Stimulated activated CD4-positive, alpha-beta T cell treated with anti-CD3 and anti-CD28 coated beads, Interleukin-15, amount 100 ng/mL, for 48 hours (primary cell): ENCODE measurements at places on chromosomes 16 and 17.
A peak's percentile ranks its signal among the peaks of the same experiment; 100 is the strongest.

DNA sequence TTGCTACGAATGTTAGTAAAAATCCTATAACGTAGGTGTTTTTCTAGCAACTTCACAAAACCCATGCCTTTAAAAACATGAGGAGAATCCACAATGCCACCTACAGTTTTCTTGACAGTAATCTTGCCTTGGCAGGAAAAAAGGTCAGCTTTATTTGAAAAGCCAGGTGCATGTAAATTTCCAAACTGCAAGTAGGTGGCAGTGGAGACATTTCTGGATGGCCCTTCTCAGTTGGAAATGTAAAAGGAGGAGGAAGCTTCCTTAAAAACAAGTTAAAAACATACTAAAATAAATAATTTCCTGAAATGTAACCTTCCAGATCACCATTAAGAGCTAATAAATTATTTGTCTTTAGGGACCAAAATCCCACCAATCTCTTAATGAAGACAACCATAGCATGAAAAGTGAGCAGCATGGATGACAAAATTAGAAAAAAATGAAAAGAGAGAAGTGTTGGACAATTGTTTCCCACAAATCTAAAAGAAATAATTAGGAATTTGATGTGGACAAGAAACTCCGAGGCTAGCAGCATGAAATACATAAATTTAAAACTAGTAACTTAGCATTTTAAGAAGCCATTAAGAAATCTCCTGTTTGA is 152.2 kb downstream of the SNX11 start:
- no peak for DNase-seq

- no peak for DNase-seq
Observed at GRCh38 chr16:86384263-86384649, 126.1 kb upstream of the FOXF1 start.

DNA sequence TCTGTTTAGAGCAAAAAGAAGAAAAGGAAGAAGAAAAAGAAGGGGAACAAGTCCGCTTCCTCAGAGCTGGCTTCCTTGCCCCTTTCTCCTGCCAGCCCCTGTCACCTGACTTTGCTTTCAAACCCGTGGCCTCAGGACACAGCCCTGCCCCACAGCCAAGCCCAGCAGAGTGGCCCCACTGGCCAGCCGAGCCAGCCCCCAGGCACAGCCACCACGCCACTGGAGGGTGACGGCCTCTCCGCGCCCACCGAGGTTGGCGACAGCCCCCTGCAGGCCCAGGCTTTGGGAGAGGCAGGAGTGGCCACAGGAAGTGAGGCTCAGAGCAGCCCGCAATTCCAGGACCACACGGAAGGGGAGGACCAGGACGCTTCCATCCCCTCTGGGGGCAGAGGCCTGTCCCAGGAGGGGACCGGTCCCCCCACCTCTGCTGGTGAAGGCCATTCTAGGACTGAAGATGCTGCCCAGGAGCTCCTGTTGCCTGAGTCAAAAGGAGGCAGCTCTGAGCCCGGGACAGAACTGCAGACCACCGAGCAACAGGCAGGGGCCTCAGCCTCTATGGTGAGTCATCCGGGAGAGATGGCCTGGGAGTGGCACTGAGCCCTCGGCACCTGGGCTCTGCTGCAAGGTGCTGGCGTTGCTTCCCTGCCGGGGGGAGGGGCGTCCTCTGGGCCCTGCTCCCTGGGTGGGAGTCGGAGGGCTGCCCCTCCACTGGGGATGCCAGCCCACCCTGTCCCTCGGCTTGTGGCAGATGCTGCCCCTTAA is 27.3 kb downstream of the RNF213 start:
- DNase-seq = no peak

DNA sequence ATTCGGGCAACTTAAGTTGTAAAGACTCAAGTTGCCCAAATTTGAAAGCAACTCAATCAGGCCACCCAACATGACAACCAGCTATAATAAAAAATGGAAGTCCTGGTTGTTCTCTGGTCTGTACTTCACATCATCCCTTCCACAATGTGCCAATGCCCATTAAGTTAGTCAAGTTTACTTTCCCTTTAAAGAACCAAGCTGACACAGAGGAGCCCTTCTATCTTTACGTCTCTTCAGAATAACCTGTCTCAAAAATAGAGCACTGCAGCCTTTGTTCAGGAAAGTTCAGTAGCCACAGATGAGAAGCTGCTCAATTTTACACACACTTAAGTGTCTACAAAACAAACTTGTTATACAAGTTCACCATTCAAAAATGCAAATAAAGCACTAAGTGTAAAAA is 75.1 kb upstream of the C17orf78 start:
- no peak for DNase-seq

DNA sequence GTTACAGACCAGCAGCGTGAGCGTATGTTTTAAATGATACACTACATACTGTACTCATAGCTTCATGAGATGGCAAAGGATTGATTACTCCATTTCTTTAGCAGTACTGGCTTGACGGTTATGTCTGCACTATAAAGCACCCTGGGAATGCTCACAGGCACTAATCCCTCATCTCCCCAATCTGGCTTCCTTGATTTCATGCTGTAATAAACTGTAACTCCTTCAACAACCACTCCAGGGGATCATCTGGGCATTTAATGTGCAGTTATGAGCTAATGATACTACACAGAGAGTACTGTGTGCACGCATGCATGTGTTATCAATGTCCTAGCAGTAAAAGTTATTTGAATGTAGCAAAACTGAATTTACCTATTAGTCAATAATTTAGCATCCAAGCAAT is 20.2 kb downstream of the MEIOB start:
- DNase-seq = no peak

GRCh38 chr16:78176435-78176834 is 77.0 kb downstream of the WWOX start:
- no peak for DNase-seq

- DNase-seq = no peak
Observed at GRCh38 chr16:2904922-2905240, 6.8 kb upstream of the FLYWCH1 start.

DNA sequence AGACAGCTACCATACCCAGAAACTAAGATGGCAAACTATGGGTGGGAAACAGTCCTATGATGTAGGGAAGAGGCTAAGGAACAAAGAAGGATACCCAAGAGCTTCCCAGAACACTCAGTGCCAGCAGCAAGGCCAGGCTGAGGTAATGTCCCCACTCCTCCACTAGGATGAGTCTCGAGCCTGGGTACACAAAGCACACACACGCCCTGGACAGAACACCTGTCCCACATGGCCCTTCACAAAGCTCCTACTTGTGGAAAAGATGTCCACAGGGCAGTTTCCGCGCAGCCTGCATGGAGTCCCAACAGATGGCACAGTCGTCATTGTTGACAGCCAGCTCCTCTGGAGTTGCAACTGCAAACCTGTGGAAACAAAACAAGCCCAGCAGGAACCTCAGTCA is 23.9 kb downstream of the AMFR start:
- DNase-seq = no peak

GRCh38 chr17:14198013-14198412 is 38.6 kb downstream of the CDRT15 start:
- DNase-seq = no peak

- DNase-seq = peak; percentile 34
Observed at GRCh38 chr16:89319886-89320781, 102.6 kb downstream of the ZNF778 start.

DNA sequence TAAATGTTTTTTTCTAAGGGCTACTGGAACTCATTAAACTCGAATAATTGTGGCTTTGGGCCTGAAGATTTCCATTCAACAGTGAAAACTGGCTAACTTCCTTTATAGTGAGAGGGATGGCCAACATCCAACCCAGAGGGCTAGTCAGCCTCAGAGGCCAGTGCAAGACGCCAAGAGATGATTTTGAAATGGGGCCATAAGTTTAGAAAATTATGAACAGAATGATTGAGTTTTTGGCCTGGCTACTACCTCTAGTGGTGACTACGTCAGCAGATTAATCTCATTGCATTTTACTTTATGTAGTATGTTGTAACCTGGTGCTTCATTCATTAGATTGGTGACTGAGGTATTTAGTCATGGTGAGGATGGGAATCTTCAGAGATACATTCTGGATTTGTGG is 28.4 kb downstream of the HAPSTR1 start:
- no peak for DNase-seq
